ENCODE measurements at places on chromosomes 7 and 10.

GRCh38 chr7:46363688-46364087, 442.6 kb upstream of the IGFBP3 start:
- DNase-seq = no peak

- DNase-seq = no peak
Observed at GRCh38 chr7:23467291-23467805, 2.9 kb downstream of the IGF2BP3 start.

DNA sequence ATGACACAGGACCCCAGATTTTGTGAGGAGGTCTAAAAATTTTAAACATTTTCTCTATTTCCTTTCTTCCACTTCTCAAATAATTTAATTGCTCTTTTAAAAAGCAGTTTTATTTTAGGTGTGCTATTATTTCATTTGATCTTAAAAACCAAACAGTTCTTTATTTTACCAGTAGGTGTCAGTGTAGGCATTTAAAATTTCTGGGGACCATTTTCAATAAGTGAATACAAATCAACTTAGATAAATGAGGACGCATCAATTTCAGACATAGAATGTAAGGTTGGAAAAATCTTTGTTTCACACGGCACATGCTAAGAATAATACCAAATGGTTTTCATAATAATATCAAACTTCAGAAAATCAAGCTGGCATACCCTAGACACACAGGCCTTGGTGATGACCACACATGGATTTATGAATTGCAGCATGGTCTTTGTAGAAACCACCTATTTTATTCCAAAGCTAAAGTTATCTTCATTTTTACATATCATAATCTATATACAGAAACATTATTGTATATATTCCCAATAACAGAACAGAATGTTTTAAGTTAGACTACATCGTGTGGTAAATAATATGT, 127.6 kb upstream of the SLC26A5 start:
- peak; percentile 59 for DNase-seq

DNA sequence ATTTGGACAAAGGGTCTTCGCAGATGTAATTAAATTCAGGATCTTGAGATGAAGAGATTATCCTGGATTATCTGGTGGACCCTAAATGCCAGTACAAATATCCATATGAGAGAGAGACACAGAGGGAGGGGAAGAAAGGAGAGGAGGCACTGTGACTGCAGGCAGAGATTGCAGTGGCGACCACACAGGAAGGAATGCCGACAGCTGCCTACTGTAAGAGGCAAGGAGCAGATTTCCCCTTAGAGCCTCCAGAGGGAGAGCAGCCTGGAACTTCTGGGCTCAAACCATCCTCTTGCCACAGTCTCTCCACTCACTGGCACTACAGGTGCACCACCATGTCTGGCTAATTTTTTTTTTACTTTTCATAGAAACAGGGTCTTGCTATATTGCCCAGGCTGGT, 152.3 kb downstream of the SDK1 start:
- peak; percentile 13 for DNase-seq

- no peak for DNase-seq
Observed at GRCh38 chr7:27359181-27360125, 116.9 kb downstream of the EVX1 start.

- DNase-seq = no peak
Observed at GRCh38 chr10:74424565-74424964, 273.5 kb downstream of the ADK start.

GRCh38 chr10:93026072-93026471, 34.5 kb upstream of the CYP26C1 start:
- peak; percentile 22 for DNase-seq

GRCh38 chr10:72087969-72088888, at the start of gene SPOCK2:
SPOCK2 (minus strand) TSS chr10:72088551; CDS start chr10:72088328, 223 bp downstream.
- no peak for DNase-seq

- DNase-seq = no peak
Observed at GRCh38 chr10:96578633-96579032, 8.2 kb downstream of the TM9SF3 start.

DNA sequence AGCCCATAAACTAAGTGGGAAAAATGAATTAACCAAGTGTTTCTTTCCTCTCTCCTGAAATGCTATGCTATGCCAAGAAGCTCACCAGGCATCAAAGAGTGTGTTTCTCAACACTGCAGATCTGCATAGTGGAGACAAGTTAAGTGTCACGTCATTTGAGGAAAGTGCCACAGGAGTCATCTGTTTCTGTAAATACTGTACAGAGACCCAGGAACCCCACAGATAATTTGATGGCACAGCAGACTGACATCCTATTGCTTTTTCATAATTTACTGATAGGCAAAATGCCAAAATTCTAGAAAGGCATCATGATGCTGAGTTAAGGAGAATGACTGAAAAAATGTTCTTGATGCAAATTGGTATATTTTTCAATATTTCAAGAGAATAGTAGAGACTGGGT, 124.3 kb downstream of the NRCAM start:
- no peak for DNase-seq

DNA sequence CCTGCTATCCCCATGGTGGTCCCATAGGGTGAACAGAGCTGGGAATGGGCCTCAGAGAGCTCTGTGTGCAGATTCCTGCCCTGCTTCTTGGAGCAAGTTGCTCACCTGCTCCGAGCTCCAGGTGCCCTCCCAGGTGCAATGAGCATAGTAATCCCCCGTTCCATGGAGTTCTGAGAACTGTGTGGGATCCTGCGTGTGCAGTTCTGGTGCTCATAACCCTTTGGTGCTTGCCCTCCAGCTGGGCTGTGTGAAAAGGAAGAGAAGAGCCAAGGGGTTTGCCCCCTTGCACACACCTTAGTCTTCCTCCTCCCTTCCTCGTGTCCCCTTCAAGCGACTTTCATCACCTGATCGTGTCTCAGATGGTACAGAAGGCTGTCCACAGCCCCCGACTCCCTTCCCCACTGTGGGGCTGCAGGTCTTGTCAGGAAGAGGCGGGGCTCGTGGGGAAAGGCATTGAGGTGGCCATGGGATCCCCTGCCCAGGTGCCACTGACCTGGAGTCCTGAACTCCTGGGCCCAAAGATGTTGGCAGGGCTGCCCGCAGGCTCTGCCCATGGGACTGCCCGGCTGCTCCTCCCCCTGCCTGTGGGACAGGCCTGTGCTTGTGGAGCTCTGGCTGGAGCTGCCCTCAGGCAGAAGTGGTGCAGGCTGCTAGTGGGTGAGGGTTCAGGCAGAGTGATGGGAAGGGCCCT, 21.9 kb upstream of the ZNF488 start:
- DNase-seq = no peak

- no peak for DNase-seq
Observed at GRCh38 chr10:103640436-103641181, 147.1 kb downstream of the NEURL1 start.

- no peak for DNase-seq
Observed at GRCh38 chr10:14318007-14318406, 12.7 kb downstream of the FRMD4A start.

GRCh38 chr7:151113344-151114150, 27.3 kb downstream of the AGAP3 start:
- peak; percentile 93 for DNase-seq

DNA sequence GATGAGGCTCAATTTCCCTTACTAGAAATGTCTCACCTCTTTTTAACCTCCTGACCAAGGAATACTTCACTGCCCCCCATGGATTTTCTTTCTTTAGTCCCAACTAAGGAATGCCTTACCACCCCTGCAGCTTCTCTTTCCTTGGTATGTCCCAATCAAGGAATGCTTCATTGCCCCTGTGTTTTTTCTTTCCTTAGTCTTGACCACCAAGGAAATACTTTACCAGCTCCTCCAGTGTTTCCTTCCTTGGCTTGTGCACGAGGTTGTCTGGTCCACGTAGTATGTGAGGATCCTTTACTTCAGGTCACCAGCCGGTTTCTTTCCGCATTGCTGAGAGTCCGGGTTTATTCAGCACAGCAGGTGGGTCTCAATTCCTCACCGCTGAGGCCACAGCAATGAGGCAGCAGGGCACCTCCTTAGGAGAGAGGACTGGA, 59.3 kb downstream of the CYP2C9 start:
- DNase-seq = no peak

DNA sequence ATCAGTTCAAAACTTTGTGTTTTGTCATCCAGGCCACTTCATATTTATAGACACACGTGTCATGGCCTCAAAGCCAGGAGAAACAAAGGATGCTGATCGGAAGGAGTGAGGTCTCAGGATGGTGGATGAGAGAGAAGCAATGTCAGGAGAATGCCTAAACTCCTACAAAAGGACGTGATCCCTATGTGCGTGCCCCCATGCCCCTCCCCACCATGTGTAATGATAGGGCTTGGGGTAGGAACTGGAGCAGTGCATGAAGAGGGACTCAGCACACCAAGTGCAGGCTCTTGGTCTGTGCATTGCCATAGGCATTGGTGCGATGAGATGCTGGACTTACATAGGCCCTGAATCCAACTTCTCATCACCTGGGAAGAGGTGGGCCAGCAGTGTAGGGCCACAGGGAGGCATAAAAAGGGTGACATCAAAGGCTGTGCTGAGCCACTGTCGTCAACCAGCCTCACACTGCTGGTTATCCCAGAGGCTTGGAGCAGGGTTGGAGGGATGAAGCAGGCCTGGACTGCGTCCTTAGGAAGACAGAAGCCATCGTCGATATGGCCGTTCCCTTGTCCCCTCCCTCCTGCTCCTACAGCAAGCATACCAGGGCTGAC, 46.9 kb upstream of the GDF10 start:
- DNase-seq = no peak

DNA sequence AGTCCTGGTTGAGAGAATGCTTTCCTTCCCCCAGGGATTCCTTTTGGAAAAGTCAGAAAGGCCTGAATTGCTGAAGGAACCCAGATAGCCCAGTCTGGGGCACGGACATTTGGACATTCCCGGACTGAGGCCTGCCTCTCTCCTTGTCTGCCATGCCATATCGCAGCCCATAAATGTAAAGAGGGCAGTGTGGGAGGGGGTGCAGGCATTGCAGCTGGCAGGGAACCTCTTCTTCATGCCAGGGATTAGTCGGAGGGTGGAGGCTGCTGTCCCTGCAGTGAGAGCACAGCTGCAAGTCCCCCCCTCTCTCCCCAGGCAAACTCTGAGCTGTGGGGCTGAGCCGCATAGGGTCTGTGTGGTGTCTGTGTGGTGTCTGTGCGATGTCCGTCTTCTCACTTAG, 486.0 kb upstream of the MKI67 start:
- no peak for DNase-seq

DNA sequence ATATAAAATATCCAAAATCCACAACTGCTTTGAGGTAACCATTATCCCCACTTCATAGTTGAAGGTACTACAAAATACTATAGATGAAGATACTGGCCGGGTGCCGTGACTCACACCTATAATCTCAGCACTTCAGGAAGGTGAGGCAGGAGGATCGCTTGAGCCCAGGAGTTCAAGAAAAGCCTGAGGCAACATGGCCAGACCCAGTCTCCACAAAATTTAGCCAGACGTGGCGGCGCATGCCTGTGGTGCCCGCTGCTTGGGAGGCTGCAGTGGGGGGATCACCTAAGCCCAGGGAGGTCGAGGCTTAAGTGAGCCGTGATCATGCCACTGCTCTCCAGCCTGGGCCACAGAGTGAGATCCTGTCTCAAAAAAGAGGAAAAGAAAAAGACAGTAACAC, 21.7 kb downstream of the TMEM254 start:
- no peak for DNase-seq

DNA sequence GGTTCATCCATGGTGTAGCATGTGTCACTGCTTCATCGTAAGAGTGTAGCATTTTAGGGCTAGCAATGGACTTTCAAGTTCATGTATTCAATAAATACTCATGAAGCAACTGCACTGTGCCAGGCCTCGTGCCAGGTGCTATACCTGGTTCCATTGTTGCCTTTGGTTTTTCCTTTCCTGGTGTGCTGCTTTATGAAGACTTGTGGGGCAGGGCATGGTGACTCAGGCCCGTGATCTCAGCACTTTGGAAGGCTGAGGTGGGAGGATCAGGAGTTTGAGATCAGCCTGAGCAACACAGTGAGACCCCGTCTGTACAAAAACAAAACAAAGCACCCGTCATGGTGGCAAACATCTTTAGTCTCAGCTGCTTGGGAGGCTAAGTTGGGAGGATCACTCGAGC, 2.2 kb upstream of the CPA4 start:
- DNase-seq = peak; percentile 77

DNA sequence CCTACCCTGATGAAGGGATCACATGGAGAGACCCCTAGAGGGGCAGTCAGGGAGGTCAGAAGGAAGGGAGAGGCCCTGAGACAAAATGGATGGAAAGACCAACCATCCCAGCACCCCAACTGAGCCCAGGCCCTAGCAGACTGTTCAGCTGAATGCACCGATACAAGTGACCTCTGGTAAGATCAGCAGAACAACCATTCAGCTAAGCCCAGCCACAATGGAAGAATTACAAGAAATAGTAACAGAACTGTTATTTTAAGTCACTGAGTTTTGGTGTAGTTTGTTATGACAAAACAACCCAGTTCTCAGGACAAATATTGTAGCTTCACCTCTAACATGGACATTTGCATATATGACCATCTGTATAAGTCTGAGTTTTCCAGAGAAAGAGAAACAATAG, 210.4 kb upstream of the SVIL start:
- no peak for DNase-seq

DNA sequence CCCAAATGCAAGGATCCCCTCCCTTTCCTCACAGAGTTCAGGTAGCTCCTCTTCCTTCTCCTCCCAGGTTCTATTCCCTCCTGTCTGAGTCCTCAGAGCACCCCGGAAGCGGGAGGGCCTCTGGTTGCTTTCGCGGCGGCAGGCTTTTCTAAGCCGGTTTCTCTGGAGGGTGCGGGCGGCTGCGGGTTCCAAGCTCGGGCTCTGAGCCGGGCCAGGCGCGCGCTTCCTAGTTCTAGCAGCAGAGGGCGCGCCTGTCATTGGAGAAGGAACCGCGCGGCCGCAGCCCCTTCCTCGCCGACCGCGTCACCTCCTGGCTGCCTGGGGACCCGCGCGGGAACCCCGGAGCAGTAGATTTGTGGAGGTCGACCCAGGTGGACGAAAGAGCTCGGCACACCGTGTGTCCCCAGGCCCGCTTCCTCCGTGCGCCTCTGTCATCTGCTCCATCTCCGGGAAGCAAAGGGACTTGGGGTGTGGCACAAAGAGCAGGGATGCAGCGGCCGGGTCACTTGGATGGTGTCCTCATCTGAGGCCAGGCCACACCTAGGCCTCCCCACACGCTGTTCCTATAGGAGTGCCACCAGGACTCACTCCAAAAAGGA, 389.0 kb upstream of the PODXL start:
- DNase-seq = peak; percentile 11

- DNase-seq = no peak
Observed at GRCh38 chr10:71225291-71226058, 13.1 kb downstream of the UNC5B start.

- no peak for DNase-seq
Observed at GRCh38 chr10:35388682-35389081, 52.4 kb downstream of the CCNY start.

All from IMR-90 (cell line).